ENCODE measurements at places on chromosomes 6 and 20.
A peak's percentile ranks its signal among the peaks of the same experiment; 100 is the strongest.

DNA sequence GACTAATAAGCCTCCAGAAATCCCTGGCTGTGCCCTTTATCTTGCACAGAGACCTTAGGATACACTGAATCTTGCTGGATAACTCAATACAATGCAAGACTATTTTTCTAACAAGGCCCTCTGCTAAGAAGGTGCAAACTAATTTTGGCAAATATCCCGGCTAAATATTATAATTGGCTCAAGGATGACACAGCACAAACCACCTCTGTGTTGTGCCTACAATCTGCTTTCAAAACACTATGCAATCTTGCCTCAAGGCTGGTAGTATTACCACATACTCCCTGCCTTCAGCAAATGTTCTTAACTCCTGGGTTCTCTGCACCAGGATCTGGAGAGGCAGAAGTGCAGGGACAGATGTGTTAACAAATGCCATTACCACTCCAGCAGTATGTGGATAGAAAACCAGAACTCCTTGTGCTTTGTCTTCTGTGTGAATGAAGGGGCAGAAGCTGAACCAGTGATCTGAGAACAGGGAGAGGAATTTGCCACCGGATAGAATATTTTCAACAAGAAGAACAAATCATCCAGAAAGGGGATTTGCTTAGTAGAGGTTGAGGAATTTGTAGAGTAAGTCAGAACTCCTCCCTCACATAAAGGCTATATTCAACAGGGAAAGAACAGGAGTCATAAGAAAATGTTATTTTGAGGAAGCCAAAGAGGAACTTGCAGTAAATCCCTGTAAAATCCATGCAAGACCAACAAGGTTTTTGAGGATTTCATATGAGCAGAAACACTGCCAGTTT, 74.1 kb upstream of the SLC4A11 start:
- DNase-seq: peak; percentile 69

GRCh38 chr20:41248368-41249024, 69.0 kb downstream of the ZHX3 start:
- DNase-seq: no peak

- peak; percentile 96 for DNase-seq
Measured at GRCh38 chr6:56528412-56528841, 114.3 kb downstream of the DST start.

DNA sequence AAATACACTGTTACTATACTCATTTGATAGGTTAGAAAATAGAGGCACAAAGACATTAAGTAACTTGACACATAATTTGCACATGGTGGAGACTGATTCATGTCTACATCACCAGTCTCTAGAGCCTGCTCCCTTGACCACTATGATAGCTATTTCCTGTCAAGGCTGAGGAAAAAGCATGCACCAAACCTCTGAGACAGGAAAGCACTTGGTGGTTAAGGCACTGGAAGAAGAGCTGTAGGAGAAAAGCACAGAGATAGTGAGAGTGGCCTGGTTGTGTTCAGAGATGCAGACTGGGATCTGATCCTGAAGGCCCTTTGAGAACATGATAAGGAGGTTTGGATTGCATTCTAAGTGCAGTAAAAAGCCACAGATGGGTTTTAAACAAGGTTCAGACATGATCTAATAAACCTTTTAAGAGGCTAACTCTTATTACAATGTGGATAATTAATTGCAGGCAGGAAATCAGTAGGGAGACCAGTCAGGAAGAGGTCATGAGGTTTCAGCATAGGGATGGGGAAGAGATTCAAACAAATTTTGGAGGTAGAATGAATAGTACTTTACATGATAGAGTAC, 168.9 kb downstream of the PHF3 start:
- peak; percentile 96 for DNase-seq

GRCh38 chr6:139152088-139152891, 17.4 kb downstream of the HECA start:
- no peak for DNase-seq

DNA sequence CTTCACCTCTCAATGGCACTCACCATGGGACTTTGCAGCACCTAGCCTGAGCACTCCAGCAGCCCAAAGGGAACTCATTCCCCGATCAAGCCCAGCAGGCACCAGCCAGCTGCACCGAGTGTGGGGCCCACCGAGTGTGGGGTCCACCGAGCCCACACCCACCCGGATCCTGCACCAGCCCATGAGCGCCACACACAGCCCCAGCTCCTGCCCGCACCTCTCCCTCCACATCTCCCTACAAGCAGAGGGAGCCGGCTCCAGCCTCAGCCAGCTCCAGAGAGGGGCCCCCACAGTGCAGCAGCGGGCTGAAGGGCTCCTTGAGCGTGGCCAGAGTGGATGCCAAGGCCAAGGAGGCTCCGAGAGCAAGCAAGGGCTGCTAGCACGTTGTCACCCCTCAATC, 1182.4 kb downstream of the HACE1 start:
- no peak for DNase-seq

DNA sequence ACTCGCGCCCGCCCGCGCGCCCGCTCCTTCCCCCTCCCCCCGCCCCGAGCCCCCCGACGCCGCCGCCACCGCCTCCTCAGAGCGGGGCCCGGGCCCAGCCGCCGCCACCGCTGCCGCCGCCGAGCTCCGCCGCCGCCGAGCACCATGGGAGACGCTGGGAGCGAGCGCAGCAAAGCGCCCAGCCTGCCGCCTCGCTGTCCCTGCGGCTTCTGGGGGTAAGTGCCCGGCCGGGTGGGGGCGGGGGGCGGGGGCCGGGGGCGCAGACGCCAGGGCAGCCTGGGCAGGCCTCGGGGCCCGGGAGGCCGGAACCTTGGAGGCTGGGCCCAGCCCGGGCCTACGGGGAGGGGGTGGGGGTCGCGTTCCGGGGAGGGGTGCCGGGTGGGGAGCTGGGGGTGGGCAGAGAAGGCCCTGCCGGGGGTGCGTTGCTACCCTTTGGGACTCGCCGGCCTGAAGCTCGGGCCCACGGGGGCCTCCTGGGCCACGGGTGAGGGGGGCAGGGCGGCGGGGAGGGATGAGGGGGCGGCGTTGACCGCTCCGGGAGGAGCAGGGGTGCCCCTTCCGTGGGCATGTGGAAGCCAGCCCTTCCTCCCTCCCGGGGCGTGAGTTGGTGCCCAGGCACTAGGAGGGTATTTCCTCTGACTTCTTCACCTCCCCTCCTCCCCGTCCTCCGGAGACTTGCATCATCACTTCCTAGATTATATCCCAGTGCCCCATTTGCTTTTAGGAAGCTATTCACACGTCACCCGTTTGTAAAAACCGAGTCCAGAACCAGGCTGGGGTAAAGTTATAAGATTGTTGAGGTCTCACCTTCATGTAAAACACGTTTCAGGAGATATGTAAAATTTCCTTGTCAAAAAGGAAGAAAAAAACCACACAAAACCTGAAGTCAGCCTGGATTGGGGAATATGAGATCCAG, 533 bp downstream of the ZFAND3 start:
- peak; percentile 88 for DNase-seq

DNA sequence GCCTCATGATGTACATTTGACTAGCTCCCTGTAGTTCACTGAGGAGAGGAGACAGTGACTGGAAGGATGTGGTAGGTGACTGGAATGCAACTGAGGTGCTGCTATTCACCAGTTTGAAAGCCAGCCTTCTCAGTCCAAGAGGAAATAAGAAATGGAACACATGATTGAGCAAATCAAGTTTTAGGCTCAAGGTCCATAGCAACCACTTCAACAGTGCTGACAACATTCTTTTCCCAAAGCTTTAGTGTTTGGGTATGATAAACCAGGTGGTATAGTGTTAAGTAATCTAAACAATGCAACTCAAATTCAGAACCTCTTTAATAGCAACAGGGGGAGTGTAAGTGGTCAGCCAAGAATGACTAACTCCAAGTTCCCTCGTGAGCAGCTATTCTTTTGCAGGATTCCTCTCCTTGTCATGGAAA, 9.2 kb downstream of the ZHX3 start:
- peak; percentile 94 for DNase-seq

- DNase-seq: no peak
Measured at GRCh38 chr6:52255434-52255833, 11.1 kb upstream of the IL17F start.

DNA sequence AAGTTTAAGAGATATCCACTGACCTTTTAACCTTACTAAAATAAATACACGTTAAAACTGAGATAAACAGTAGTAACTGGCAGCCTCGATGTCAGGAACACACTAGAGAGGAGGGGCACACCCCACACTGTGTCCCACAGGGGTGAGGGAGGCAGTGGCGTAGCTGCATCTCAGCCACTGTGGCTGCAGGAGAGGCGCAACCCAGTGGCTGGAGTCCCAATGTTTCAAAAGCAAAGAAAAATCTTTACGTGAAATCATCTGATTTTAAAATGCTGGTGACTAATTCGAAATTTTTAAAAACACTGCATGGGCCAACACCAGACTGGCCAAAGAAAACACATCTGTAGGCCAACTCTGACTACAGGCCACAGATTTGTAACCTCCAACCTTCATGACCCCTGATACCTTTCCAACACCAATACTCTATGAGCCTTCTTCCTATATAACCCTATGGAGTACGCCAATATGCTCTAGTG, 54.7 kb downstream of the TRAM2 start:
- DNase-seq: peak; percentile 83

- DNase-seq: peak; percentile 73
Measured at GRCh38 chr6:143634486-143634885, 43.3 kb upstream of the PHACTR2 start.

- peak; percentile 13 for DNase-seq
Measured at GRCh38 chr6:44858998-44859397, 469.1 kb upstream of the RUNX2 start.

GRCh38 chr20:51735728-51736600, 32.2 kb downstream of the ATP9A start:
- DNase-seq: no peak

GRCh38 chr6:157385482-157385881, 4.5 kb downstream of the ZDHHC14 start:
- no peak for DNase-seq

DNA sequence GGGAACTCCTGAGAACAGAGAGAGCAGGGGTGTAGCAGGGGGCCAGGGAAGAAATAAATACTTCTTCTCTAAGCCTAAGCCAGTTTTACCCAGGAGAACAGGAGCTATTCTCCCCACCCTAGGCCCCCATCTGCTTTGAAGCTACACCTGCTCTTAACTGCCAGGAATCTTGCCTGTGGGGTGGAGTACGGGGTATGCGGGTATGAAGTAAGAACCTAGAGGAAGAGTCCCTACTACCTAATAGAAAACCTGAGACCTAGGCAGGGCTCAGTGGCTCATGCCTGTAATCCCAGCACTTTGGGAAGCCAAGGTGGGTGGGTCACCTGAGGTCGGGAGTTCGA, 1.5 kb downstream of the SLC29A1 start:
- no peak for DNase-seq

- DNase-seq: peak; percentile 46
Measured at GRCh38 chr6:165883851-165884640, 221.0 kb upstream of the PDE10A start.

GRCh38 chr6:996271-996852, 303.4 kb upstream of the EXOC2 start:
- DNase-seq: no peak

- no peak for DNase-seq
Measured at GRCh38 chr20:43564455-43564854, 5.6 kb downstream of the SGK2 start.

DNA sequence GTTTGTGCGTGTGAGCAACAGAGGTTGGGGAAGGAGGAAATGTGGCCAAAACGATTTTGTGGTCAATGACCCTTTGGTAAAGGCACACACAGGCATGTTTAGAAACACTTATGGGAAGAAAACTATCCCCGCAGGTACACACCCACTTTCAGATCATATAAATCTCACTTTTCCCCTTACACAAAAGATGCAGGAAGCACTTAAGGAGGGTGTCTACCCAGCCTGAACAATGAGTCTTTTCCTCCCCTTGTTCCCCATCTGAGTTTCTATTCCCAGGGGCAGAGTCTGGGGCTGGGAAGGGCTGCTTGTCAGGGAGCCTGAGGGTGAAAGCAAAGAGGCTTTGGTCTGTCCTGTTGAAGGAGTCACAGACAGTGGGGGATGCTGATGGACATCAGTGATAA, 193.2 kb upstream of the SALL4 start:
- DNase-seq: no peak

GRCh38 chr6:167103041-167103891, 19.6 kb upstream of the CCR6 start:
- DNase-seq: no peak

- DNase-seq: no peak
Measured at GRCh38 chr6:79193971-79194370, 40.5 kb downstream of the HMGN3 start.

GRCh38 chr6:150026976-150027805, 1.9 kb upstream of the RAET1L start:
- no peak for DNase-seq

DNA sequence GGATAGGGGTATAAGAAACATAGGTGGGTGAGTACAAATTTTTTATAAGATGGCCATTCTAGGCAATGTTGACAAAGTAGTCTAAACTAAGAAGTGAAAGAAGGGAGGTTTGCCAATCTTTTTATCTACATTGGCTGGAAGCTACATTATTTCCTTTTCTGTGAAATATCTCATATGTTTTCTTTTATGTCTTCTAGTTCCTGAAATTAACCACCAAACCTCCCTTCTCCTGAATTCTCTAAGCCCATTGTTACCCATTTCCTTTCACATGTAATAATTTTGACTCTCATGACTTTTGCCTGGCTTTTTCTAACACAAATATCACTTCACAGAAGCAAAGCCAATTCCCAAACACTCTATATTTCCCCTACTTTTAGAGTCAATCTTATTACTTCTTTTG, 496.2 kb upstream of the JAG1 start:
- no peak for DNase-seq

DNA sequence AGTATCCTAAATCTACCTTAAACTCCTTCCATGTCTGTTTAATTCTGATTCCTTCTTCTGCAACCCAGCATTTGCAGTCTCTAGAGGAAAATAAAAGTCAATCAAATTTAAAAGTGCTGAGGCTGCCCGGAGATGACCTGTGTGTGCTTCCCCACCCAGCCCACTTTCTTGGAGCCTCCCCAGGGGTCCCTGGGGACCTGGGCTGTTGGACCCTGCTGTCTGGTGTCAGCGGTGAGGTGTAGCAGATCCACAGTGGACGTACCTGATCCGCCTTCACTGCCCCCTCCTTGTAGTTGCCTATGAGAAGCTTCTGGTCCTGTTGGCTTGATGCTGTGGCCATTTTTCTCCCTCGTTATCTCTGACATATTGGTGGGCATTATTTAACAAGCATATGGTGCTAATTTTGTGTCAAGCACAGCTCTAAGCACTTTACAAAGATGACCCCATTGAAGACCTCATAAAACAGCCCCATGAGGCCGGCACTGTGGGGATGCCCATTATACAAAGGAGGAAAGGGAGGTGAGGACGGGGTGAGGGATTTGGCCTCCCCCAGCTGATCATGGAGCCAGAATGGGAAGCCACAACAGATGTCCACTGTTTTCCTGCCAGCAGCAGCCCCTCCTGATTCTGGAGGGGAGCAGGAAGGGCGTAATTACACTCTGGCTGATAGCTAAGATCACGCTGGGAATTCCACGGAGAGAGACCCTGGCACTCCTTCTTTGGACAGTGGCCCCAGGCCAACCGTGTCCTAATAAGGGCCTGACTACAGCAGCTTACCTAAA, 628.2 kb downstream of the CDH26 start:
- DNase-seq: no peak
